ENCODE measurements at places on chromosomes 1 and 21.

GRCh38 chr1:113999799-114000198 lies 20.5 kb downstream of the OLFML3 start:
- DNase-seq = no peak

- no peak for DNase-seq
Observed at GRCh38 chr1:115669886-115670285, 28.1 kb downstream of the VANGL1 start.

DNA sequence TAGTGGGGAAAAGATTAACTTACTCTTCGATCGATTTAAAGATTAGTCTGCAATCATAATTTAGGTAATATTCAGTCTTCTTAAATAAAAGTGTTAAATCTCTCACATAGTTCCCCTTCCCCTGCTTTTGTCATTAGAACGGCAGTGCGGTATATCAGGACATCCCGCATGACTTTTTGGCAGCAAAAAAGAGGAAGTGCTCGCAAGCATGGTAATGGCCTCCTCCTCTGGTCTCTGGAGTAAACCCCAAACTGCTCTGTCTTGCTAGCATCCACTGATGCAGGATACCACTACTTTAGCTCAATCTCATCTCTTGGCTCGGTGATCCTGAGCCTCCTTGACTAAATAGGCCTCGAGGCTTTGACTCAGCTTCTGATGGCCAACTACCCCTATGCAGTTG lies 78.7 kb upstream of the VAV3 start:
- no peak for DNase-seq

- DNase-seq = no peak
Observed at GRCh38 chr1:91777630-91778300, 108.2 kb downstream of the TGFBR3 start.

DNA sequence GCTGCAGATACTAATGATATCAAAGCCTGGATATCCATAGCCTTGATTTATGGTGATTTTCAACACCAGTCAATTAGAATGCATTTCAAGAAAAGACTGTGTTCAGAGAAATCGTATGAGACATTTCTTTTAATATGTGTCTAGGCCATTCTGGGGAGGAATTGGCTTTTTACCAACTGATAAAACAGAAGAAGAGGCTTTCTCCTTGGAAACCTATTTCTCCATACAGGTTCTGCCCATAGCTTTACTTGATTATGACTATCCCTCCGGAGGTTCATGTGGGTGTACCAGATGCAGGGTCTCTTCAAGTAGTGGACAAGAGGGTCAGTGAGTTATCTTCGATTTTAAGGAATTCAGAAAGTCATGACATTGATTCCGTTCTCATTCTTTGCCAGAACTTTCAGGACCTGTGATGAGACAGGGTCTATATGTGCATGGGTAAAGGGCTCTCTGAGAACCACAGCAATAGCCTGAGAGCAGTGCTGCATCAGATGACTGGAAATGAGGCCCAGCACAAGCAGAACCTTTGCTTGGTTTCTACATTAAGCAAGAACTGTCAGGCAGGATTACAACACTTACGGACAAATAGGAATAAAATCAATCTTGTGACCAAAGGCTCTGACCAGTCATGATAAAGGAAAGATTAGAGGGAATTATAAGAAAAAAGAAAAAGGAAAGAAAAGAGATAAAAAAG lies 263.7 kb upstream of the SGIP1 start:
- DNase-seq = no peak

DNA sequence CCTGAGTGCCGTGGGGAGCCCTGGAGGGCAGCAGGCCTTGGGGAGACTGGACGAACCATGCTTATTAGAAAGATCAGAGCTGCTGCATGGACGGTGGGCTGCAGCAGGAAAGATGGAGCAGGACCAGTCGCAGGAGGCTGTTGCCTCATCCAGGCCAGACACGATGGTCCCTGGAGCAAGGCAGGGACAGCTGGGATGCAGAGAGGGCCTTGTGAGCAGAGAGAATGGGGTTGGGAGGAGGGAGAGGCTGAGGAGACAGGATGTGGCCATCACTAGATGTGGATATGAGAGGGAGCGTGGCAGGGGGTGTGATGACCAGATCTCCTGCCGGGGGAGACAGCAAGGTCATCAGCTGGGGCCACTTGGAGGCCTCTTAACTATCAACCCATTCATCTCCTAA lies 727.6 kb downstream of the PTPRU start:
- DNase-seq = no peak

DNA sequence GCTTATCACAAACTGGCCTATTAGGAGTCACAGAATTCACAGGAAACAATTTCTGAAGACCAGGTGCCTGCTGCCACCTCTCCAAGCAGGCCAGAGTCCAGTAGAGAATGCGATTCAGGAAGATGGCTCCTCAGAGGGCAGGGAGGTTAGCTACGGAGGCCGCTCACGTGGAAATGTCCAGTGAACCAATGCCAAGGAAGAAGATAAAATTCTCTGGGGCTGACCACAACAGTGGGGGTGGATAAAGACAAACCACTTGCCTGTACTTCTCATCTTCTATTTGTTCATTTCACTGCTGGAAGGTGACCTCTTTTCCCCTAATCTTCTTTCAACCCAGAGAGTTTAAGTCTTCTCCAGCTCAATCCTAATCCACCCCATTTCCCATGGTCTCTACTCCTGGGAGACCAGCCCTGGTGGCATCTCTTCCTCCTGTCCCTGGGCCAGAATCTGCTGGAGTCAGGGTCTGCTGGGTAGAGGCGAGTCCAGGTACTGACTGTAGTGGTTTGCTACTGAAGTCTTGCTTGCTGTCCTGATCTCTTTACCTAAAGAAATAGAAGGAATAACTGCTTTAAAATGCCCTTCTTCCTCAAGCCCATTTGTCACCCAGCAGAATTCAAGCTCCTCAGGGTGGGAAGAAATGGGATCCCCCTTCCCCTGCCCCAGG lies 3.2 kb downstream of the PSRC1 start:
- no peak for DNase-seq

GRCh38 chr1:80915491-80915890 lies 885.2 kb upstream of the ADGRL2 start:
- DNase-seq = no peak

- no peak for DNase-seq
Observed at GRCh38 chr1:62285440-62285839, 33.8 kb downstream of the KANK4 start.

- DNase-seq = no peak
Observed at GRCh38 chr1:180680558-180681144, 48.8 kb downstream of the XPR1 start.

Measured in ovary (tissue), 10 donors.